ENCODE measurements at places on chromosomes 6 and 20.
A peak's percentile ranks its signal among the peaks of the same experiment; 100 is the strongest.

DNA sequence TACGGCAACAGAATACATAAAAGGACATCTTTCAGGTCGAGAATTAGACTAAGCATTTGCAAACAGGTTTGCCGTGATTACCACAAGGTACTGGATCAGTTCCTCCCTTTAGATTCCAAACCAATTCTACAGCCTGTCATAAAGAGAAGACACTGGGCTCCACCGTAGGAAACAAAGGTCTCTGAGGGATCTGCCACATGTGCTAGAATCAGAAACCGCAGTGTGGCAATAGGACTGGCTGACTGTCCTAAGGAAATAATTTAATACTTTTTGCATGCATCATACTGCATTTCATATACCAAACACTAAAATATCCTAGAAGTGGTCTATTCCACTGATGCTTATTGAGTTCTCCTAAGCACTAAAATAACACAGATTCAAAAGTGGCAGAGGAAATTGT, 59.2 kb downstream of the POPDC3 start:
- DNase-seq: no peak

DNA sequence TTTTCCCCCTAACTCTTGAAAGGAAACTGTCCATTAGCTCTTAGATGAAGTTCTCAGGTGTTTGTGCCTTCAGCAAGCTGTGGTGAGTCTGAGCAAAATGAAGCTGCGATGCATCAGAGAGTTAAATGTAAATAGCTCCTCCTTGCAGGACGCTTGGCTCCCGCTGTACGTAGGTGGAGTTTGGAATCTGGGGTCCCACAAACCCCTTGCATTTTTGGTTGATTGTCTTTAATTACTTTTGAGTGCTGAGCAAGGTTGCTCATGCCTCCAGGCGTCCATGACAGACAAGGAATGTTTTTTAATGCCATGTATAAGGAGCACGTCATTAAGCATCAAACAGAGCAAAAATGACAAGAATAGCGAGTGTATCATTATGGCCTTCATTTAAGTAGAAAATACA, 300.5 kb downstream of the TFAP2C start:
- no peak for DNase-seq

GRCh38 chr6:69090132-69090531, 455.1 kb downstream of the ADGRB3 start:
- DNase-seq: no peak

- peak; percentile 5 for DNase-seq
Measured at GRCh38 chr6:52416629-52417151, 3.5 kb upstream of the EFHC1 start.

GRCh38 chr6:79713701-79714322, 82.7 kb downstream of the SH3BGRL2 start:
- DNase-seq: no peak

GRCh38 chr6:116221067-116221466, 32.8 kb downstream of the TSPYL4 start:
- DNase-seq: no peak

DNA sequence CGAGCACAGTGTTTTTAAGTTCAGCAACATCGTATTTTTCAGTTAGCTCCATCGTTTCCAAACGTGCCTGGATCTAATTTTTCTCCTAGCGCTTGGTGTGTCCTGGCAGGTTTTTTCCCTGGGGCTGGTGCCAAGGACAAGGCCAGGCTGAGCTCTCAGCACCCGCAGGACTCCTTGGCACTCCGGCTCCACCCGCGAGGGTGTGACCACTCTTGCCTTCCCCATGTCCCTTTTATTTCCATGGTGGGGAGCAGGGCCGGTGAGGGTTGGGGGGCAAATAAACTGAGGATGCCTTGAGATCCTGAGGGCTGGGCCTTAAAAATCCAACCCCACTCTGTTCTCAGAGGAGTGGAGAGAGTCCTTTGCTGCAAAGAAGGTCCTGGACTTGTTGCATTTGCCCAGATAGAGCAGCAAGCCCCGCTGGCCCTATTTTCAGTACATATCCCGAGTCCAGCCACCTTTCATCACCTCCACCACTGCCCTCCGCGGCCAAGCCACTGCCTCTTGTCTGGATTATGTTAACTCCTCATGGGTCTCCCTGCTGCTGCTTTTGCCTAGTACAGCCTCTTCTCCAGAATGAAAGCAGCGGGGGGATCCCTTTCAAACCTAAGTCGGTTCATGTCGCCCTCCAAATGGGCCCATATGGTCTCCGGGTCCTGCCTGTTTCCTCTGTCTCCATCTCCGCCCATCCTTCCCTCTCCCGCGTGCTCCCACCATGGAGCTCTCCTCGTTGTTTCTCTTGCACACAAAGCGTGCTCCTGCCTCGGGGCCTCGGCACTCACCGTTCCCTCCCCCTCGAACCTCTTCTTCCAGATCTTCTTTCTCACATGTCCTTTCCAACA, 4.5 kb upstream of the RAB44 start:
- DNase-seq: no peak

DNA sequence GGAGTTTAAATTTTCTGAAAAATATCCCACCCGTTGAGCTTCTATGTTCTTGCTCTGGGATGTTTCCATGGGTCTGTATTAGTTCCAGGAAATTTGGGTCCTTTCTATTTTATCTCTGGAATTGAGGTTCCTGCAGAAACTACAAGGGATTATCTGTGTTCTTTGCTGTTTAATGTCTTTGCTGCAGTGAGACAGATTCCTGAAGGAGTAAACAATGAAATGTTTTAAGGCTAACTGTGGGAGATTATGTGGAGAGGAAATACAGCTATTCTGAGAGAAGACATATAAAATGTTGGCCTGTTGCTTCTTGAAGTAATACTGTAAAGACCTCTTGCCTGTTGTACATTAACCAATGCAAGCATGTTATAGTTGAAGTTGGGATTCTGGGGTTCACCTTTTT, 43.5 kb downstream of the SAMD5 start:
- DNase-seq: no peak

DNA sequence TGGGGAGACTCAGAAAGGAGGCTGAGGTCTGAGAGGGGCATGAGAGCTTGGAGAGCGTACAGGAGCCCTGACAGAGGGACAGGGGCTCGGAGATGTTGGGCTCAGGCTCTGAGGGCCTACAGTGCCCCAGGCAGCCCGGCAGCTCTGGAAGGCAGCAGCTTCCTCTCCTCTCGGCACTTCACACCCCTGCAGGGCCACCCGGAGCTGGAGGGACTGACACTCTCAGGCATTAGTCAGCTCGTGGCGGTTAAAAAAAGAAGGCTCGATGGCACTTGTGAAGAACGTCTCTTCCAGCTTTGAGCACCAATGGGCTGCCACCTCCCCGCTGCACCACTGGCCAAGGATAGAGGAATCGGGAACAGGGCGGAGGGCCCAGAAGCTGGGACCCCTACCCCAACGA, 62.6 kb upstream of the SIRPA start:
- no peak for DNase-seq

DNA sequence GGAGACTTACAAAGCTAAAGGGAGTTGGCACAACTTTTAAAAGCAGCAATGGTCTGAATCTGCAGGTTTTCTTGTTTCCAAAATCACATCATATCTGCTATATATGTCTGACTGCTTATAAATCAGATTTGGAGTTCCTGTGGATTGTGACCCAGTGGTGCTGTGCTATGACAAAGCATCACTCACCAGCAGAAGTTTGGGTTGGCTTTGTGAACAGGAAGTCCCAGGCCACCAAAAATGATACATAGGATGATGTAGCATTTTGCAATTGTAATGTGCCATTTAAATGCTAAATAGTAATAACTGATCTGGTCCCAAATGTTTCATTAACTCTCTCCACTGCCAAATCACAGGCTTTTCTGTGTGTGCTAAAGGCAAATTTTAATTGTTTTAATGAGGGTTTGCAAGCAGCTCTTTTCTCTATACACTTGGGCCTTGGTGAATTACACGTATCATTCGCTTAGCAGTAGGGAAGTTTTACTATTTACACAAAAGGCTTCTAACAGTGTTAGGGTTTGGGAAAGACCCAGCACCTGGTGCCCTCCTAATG, 60.8 kb downstream of the SYNDIG1 start:
- DNase-seq: no peak

DNA sequence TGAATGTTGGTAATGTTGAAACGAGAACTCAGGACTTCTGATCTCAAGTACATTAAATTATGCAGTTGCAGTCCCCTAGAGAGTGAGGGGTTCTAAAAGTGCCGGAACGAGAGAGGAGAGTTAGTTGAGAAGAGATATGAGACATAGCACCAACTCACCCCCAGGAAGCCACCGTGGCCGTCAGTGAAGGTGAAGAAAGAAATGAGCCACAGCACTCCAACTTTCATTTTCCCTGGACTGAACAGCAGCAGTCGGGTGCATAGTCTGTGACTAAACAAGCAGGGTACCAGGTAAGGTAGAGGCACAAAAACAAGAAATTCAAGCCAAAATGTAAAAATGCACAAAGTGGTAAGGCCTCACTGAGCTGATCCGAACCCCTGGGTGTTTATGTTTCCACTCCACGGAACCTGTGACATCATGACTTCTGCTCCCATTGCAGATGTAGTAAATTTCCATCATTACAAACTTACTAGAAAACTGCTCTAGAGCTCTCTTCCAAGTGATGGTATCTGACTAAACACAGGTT, 13.2 kb downstream of the ADGRF1 start:
- DNase-seq: no peak

DNA sequence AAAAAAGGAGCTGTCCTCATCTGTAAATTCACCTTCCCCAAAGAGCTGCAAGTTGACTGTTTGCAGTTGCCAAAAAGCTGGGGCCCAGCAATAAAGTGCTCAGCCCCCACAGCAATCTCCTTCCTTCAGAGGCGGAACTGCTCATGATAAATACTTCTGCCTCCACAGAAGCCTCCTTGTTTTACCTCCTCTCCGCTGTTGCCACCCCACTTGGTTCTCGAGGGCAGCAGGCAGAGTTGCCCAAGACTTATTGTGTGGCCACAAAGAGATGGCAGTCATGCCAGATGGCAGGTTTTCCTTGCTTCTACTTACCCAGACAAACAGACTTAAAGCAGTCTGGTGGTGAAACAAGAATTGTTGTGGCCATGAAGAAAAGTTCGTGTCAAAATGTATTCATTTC, 66.3 kb downstream of the SLX4IP start:
- DNase-seq: peak; percentile 34

DNA sequence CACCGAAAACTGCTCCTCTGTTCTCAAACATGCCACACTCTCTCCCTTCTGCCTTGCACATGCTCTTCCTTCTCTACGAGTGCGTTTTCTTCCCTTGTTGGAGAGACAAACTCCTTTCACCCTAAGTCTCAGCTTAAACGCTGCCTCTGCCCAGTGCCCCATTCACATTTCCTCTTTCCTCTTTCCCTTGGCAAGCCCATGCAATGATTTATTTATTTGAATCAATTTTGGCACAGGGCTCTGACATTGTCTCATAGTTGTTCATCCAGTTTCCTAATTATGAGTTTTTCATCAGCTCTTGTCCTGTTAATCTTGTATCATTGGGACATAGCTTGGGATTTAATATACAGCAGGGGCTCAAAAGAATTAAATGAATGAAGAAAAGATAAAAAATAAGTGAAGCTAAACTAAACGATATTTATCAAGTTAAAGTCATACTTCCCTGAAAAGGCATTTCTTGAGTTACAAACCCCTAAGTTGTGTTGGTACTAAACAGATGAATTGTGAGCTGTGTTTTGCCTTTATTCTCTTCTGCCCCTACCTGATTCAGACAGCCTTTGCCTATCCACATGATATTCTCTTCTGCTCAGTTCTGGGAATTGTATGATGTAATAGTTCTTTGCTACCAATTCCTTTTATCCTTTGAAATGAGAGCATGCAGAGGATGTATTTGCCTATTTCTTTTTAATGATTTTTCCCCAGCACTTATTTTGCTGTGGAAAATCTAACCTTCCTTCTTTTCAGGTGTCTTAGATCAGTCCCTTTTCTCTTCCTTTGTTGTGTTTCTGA, 704.4 kb downstream of the UTRN start:
- DNase-seq: no peak

DNA sequence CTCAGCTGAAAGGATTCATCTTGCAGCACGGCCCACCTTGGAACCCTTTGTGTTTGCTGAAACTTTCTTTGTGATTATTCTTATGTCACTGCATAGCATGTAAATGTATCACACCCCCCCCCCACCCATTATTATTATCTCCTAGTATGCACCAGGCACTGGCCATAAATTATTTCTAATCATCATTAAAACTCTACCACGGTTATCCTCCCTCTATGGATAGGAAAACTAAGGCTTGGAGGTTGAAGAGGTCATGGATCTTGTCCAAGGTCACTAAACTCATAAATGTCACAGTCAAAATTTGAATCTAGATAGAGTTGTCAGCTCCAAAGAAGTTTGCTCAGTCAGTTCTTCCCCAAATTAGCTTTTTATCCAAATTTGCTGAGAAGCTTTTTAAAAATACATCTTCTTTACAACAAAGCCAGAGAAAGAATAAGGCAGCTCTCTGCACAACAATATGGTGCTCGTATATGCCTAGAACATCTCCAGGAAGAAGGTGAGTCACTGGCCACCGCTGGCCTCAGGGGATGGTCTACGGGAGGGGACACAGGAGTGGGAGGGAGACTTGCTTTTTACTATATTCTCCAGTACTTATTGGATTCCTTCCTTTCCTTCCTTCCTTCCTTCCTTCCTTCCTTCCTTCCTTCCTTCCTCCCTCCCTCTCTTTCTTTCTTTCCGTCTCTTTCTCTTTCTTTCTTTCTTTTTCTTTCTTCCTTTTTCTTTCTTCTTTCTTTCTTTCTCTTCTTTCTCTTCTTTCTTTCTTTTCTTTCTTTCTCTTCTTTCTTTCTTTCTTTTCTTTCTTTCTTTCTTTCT, 134.5 kb downstream of the VEGFA start:
- DNase-seq: no peak

DNA sequence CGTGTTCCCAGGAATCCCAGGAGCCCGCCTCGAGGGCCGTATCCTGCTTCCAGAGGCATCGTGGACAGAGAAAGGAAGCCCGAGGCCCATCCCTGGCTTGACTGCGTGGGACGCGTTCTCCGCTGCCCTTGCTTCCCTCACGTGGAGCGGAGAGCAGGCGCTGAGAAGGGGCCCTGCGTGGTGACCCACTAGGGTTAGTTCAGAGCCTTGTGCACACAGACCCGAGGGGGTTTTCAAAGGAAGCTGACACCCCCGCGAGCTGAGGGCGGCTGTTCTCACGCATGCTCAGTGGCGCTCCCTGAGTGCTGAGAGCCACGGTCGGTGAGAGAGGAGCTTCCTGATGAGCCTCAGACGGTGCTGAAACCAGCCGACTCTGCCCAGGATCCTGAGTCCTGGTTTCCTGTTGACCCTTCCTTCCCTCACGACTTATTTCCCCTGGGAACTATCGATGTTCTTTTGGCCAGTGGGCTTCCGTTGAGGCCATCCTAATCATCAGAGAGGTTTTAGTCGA, 28.9 kb upstream of the CCR6 start:
- no peak for DNase-seq

- DNase-seq: no peak
Measured at GRCh38 chr20:20003031-20003954, 13.9 kb upstream of the NAA20 start.

GRCh38 chr6:145569140-145569539, 166.2 kb downstream of the EPM2A start:
- DNase-seq: no peak

All from NCI-H524 treated with DMSO at 0.1 percent for 48 hours (cell line).